Stimulated activated CD4-positive, alpha-beta T cell treated with anti-CD3 and anti-CD28 coated beads, Interleukin-1b, Interleukin-23, amount 100 ng/mL, for 4 hours (primary cell): ENCODE measurements at places on chromosomes 11 and 22.

DNA sequence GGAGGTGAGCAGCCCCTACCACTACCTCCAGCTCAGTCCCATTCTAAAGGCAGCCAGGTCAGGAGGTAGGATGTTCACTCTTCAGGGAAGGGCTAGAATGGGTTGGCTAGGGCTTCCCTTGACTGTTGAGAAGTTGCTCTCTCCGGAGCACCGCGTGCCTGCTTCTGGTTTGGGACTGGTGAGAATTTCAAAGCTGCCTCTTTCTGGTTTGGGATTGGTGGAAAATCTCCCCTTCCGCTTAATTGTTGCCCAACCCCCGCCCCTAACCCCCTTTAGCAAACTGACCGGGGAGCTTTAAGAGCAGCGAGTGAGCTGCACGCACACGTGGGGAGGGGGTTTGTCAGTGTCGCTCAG is 686 bp downstream of the USP2 start:
- no peak for DNase-seq

DNA sequence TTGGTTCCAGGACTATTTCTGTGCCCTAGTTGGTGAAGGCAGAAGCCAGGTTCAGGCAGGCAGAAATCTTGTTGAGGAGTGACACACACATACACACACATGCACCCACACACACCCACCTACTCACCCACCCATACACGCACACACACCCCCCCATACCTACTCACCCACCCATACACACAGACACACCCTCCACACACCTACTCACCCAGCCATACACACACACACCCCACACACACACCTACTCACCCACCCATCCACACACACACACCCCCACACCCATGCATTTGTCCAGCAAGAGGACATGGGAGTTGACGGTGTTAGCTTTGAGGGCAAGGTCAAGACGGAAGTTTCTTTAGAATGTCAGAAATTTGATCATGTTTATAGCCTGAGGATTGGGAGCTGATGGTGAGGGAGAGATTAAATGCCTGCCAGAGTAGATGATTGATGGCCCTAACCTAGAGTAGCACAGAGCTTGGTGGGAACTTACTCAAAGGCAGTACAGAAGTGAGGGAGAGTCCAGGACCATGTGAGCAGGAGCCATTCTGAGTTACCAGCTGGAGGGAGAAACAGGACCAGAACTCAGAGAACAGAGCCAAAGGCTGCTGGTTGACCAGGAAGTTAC is 68.9 kb downstream of the CYB5R2 start:
- no peak for DNase-seq

DNA sequence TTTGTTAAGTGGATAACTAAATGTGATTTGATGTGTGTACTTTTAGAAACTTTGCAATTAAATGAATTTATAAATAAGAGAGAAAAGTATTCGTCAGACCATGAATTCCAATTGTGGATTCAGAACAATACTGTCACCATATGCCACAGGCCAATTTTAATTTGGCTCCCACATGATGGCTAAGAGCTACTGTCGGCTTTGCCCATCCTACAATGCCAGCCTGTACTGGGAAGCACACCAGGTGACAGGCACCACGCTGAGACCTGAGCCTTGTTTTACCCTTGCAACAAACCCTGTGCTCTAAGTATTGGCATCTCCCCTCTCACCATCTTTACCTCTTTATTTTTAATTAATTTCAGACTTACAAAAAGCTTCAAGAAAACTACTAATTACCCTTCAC is 14.0 kb downstream of the RAB30 start:
- no peak for DNase-seq

GRCh38 chr22:26435327-26436093 is 6.5 kb downstream of the ASPHD2 start:
- no peak for DNase-seq

DNA sequence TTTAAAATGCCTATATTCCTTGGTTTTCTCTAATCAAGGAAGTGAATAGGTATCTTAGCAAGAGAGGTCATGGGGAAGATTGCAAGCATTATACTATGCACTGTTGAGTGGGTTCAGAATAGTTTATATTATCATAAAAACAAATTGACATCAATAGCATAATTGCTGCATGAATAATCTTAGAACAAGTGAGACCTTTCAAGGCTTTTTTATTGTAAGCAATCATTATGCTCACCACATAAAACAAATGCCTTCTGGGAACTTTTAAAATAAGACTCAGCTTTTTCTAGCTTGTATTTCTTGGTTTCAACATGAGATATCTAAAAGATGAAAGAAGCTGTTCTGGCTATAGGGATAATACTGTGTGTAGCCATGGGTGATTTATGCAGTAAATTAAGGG is 135.6 kb upstream of the ZC3H12C start:
- no peak for DNase-seq

- DNase-seq = no peak
These were observed 1.1 kb upstream of the TTLL8 start for GRCh38 chr22:50058906-50059880.

GRCh38 chr11:107071129-107071528 is 52.9 kb upstream of the GUCY1A2 start:
- DNase-seq = no peak

GRCh38 chr11:75592715-75593114 is 30.7 kb downstream of the SERPINH1 start:
- DNase-seq = no peak

- DNase-seq = no peak
These were observed 41.9 kb upstream of the PCF11 start for GRCh38 chr11:83115026-83115425.

DNA sequence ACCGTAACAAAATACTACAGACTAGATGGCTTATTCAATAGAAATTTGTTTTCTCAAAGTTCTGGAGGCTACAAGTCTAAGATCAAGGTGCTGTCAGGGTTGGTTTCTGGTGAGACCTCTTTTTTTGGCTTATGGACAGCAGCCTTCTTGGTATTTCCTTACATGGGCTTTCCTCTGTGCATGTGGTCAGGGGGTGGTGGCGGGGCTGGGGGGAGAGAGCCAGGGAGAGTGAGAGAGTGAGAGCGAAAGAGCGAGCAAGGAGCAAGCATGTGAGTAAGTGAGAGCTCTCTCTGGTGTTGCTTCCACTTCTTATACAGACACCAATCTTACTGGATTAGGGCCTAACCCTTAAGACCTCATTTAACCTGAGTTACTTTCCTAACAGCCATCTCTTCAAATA is 181.5 kb downstream of the TMEM135 start:
- no peak for DNase-seq

DNA sequence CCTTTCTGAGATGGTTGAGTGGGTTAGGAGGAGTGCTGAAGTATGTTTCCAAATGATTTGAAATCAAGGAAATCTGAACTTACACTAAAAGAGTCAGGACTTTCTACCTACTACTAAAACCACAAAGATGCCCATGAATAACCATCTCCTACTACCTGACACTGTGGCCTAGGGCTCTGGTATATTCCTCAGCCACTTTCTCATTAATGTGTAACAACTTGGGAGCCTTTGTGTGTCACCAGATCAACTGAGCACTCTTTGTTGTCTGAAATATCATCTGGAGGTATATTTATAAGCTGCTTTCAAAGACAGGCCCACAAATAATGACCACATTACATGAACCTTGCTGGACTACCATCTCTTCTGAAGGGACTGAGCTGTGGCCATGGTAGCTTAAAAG is 43.9 kb downstream of the RELT start:
- no peak for DNase-seq

DNA sequence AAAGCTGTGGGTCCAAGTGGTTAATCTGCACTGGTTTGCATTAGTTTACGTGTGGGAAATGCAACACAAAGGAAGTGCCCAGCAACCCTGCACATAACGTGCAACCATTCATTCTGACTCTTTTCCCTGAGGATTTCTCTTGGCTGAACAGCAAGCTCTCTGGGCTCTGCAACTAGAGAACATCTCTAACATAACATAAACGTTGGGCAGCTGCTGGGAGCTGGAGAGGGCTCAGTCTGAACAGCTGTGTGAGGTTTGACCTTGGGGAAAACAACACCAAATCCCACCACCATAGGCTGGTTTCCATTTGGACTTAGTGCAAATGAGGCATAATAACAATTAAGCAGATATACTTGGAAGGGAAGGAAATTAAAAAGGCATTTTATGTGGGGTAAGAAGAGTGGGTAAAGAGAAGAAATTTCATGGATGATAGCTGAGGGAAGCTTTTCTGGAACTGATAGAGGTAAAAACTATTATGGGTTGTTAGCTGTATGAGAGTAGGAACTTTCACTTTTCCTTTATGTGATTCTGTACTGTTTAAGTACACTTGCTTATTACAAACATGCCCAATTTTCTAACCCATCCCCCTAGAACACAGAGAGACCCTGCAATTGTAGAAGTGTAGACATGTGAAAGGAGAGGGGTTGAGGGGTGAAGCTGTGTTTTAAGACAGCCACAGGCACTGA is 76.2 kb downstream of the SNX19 start:
- DNase-seq = no peak

GRCh38 chr11:117180020-117180419 is 1.5 kb downstream of the SIDT2 start:
- DNase-seq = no peak

- DNase-seq = no peak
These were observed 34.6 kb downstream of the VSIG10L2 start for GRCh38 chr11:125980436-125980835.

- no peak for DNase-seq
These were observed 92.9 kb downstream of the MICAL3 start for GRCh38 chr22:17931400-17931825.

GRCh38 chr11:128551058-128551457 is 36.3 kb downstream of the ETS1 start:
- DNase-seq = no peak
